Suppressor macrophage treated with lipopolysaccharide for 4 hours (primary cell): ENCODE measurements at places on chromosomes 5 and 9.
A peak's percentile ranks its signal among the peaks of the same experiment; 100 is the strongest.

DNA sequence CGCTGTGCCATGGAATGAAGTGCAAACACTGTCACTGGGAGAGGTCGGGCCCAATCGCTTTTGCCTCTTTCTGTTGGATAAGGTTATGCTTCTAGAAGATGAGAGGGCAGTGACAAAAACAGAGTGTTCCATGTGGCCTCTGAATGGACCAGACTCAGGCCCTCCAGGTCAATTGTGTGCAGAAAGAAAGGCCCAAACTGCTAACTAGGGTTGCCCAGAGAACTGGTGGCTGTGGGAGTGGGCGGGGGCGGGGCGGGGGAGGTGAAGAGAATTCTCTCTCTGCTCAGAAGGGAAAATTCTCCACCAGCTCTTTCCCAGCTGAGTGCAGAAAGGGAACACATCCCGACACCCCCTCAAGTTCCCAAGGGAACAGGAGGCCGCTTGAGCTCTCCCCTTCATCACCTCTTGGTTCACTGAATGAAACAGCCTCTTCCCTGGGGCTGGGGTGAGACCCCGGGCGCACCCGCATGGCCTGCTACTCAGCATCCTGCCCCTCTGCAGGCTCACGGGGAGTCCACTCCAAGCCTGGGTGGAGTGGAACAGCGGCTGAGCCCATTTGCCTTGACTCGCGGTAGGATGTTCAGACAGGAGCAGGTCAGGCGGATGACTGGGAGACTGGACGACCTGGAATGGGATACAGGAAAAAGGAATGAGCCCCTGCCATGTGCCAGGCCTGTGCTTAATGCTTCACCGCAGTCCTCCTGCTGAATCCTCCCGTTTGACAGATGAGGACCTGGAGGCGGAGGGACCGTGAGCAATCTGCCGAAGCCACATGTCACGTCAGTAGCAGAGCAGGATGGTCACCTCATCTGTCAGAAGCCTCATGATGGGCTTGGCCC lies 93.8 kb upstream of the FANCC start:
- no peak for DNase-seq

- no peak for DNase-seq
Measured at GRCh38 chr5:133790898-133791297, 177.5 kb downstream of the C5orf15 start.

DNA sequence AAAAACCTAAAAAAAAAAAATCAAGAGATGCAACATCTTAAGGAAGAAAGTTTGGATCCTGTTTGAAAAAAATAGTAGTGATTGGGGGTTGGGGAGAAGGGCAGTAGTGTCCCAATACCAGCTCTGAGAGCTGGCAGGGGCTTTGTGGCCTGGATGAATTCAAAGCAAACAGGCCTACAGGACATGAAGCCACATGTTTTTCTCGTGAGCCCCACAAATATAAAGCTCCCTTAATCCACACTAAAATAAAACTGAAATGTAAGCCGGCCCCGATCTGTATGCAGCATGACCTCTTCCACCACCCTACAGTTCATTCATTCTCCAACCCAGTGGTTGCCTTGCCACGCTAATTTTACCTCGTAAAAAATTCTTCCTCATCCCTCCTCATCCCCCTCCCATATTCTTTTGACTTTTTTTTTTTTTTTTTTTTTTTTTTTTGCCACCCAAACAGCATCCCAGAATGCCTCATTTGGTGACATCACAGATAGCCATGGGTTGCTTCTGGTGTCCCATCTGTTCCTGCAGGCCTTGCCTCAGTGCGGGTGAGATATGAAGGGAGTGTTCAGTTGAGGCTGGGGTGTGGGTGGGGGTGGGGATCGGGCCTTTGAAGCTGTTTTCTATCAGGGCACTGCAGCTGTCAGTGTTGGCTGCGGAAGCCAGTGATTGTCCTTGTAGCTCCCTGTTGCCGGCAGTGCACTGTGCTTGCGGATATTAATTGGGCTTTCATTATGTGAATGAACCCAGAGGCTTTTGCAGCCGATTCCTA lies 81.6 kb upstream of the NFIB start:
- DNase-seq = no peak

- DNase-seq = no peak
Measured at GRCh38 chr5:15902066-15902465, 277.5 kb downstream of the MARCHF11 start.

DNA sequence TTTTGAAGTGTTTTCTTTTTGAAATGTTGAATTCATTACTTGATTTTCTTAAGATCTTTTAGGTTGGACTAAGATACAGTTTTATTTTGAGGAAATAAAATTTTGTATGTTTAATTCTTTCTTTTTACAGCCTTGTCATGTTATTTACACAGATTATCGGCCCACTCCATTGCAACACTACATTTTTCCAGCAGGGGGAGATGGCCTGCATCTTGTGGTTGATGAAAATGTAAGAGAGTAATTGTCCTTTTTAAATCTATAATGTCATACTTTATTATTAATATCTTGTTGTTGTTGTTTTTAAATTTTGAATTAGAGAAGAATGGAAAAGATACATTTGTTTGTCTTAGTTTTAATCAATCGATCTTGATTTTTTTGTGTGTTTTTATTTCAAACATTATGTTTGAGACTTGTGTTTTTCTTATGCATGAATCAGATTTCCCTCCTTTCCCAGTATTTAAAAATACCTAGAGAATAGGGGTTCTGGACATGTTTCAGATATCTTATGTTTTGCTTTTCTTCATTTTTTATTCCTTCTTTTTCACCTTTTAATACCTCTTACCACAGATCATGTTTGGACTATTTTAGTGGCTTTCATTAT lies 36.7 kb downstream of the MTREX start:
- peak; percentile 63 for DNase-seq

- DNase-seq = peak; percentile 65
Measured at GRCh38 chr5:58491216-58491892, at the start of gene GAPT. Gene GAPT, plus strand, starts transcription at chr5:58491435. Its CDS starts 3,102 bp downstream, at chr5:58494537.

DNA sequence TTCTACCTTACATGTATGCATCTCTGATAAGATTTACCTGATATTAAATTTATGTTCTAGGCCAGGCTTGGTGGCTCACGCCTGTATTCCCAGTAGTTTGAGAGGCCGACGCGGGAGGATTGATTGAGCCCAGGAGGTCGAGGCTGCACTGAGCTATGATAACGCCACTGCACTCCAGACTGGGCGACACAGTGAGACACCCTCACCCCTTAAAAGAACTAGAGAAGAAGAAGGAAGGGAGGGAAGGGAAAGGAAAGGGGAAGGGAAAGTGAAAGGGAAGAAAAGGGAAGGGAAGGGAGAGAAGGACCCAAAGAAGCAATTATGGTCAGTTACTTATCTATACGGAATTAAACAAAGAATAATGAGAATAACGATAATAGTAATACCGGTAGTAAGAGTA lies 1.2 kb upstream of the RFK start:
- peak; percentile 69 for DNase-seq

DNA sequence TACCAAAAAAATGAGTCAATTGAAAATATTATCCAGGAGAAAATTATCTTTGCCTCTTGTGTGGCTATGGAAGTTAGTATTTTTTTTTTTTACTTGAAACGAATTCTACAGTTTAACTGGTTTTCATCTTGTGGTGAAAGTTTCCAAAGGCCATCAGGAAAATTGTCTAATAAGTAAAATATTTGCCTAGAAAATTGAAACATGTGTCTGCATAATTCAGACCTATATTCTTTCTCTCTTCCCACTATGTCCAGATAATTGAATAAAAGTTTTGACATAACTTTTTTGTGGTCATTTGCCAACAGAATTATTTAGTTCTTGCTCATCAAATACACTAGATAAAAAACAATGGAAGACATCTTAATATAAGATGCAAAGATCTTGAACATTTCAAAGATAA lies 321.5 kb upstream of the RPS23 start:
- DNase-seq = no peak

DNA sequence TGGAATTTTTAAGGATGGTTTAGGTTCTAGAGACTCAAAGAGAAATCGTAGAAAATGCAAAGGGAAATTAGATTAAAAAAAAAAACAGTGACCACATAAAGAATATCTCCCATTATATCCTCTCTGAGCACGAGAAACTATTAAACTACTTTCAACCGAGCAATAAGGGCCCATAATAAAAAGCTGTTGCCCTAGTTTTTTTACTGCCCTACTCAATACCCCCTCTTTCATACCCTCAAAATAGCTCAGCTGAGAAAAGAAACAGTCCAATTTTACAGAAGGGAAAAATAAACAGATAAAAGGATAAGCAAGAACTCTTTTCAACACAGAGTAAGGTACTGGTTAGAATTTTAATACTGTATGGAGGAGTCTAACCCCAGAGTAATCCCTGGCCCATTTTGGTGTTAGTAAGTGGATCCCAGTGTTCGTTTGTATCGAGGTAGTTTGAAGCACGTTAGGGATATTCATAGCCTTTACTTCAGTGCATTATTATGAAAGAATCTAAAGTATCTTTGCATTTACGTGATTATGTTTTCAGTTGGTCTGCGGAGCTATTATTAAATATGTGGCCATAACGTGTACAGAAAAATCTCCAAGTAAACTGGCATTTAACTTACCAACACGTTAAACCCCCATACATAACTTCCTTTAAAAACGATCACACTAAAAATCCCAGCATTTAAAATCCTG lies 980 bp upstream of the RHOBTB3 start:
- no peak for DNase-seq

- no peak for DNase-seq
Measured at GRCh38 chr5:55502759-55503158, 32.0 kb downstream of the PLPP1 start.

DNA sequence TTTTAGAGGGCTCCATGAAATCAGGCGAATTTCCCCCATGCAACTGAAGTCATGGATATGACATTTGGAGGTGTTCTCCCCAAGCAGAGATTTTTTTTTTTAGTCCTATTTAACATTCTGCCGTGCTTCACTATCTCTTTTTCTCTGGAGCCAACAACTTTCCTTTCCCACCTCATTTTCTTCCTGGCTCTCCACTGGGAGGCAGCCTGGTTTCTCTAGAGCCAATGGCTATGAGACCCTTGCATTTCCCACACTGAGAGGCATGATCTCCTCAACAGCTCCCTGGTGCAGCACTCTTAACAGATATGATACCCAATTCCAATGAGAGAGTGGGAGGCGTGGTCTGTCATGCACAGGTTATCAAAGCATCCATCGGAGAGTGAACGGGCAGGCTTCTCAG lies 310.8 kb downstream of the DRD1 start:
- no peak for DNase-seq

- DNase-seq = no peak
Measured at GRCh38 chr5:135356522-135357318, 42.3 kb downstream of the MACROH2A1 start.

- no peak for DNase-seq
Measured at GRCh38 chr5:115418788-115419187, 122.3 kb upstream of the CCDC112 start.

DNA sequence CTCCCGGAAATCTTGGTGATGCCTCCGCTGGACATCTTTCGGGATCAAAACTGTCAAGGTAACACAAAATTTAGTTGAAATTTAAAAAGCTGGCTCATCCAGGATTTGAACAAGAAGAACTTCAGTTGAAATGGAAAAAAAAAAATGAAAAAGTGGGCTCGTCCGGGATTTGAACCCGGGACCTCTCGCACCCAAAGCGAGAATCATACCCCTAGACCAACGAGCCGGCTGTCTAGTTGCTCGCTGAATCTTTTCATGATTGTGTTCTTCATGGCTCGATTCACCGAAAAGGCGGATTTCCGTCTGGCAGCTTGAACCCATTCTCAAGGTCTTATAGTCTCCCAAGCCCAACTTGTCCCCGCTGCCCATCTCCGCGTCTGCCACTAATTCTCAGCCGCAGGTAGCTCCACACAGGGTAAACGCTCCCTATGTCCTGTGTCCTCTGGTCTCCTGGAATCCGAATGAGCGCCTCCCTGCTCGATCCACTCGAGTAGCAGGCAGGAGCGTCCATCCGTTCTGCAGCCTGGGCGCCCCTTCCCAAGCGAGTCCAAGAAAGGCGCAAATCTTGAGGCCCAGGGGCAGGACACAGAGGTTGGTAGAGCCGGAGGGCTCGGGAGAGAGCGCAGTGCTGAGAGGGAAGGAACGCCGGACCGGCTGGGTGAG lies 16.2 kb downstream of the TRIM7 start:
- DNase-seq = peak; percentile 87

GRCh38 chr5:56666901-56667300 lies 148.4 kb upstream of the MAP3K1 start:
- peak; percentile 68 for DNase-seq

DNA sequence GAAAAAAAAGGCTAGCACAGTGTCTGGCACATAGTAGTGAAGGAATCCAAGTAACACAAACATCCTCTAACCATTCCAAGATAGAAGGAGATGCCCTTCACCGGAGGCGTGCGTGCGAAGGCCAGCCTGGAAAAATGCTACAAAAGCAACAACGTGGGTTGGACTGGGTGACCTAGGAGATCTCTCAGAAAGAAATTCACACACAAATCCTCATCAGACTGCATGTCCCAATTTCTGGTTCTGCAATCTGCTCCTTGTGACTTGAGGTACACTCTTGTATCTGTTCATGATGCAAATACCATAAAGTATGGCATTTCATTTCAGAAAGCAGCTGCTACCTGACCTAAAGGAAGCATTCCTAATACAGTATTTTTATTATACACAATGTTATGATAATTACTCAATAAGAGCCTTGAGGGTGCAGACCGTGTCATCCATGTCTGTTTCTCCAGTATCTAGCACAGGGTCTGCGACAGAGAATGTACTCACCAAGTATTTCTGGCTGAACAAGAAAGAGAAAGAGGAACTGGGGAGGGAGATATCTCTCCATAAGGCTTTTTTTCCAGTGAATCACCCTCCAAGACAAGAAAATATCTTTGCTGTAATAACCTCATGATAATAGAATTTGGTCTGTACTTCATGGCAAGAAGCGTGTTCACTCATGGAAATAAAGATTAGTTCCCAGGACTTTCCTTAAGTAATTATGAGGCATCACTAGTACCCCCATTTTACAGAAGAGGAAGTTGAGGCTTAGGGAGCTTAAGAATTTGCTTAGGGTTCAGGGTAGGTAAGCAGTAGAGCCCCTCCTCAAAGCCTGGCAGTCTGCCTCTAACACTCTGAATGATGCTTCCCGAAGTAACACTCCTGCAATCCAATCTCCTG lies 138.3 kb downstream of the CDK5RAP2 start:
- DNase-seq = peak; percentile 85

DNA sequence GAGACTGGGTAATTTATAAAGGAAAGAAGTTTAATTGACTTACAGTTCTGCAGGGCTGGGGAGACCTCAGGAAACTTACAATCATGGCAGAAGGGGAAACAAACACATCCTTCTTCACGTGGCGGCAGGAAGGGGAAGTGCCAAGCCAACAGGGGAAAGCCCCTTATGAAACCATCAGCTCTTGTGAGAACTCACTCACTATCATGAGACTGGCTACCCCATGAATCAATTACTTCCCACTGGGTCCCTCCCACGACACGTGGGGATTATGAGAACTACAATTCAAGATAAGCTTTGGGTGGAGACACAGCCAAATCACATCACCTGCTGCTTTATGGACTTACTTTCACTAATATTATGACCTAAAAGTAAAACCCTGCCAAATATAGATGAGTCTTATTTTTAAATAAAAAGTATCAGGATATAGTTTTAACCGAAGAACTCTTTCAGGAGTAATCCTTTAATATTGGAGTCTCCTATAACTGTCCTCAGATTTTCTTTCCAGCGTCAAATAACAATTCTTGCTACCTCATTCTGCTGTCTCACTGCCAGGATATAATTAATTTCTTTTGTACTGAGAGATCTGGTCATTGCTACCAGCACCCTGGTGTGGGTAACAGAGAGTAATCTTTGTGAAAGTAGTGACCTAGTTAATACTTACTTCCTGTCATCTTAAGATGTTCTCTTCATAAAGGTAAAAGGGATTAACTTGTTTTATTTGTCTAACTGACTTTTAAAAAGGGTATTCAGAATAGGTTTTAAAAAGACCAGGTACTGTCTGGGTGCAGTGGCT lies 68.6 kb downstream of the NLN start:
- DNase-seq = peak; percentile 89
